GDM1 (cell line): ENCODE measurements at places on chromosomes 7 and 10.
A peak's percentile ranks its signal among the peaks of the same experiment; 100 is the strongest.

DNA sequence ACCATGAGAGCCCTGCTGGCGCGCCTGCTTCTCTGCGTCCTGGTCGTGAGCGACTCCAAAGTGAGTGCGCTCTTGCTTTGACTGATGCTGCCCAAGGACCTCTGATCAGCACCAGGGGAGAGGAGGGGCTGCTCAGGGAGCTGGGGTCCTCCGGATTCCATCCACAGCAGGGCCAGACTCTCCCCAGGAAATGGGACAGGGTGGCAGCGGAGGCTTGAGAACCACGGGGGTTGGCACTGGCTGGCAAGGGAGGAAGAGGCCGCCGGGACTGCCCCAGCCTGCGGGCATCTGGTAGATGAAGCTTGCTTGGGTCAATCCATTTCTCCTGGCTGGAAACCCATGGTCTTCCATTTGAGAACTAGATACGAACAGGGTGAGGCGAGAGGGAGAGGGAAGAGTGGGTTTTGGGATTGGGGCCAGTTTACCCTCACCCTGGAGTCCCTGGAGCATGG, 647 bp downstream of the PLAU start:
- no peak for DNase-seq

- DNase-seq, result no peak
These were observed 14.4 kb downstream of the MYO1G start for GRCh38 chr7:44964384-44964830.

DNA sequence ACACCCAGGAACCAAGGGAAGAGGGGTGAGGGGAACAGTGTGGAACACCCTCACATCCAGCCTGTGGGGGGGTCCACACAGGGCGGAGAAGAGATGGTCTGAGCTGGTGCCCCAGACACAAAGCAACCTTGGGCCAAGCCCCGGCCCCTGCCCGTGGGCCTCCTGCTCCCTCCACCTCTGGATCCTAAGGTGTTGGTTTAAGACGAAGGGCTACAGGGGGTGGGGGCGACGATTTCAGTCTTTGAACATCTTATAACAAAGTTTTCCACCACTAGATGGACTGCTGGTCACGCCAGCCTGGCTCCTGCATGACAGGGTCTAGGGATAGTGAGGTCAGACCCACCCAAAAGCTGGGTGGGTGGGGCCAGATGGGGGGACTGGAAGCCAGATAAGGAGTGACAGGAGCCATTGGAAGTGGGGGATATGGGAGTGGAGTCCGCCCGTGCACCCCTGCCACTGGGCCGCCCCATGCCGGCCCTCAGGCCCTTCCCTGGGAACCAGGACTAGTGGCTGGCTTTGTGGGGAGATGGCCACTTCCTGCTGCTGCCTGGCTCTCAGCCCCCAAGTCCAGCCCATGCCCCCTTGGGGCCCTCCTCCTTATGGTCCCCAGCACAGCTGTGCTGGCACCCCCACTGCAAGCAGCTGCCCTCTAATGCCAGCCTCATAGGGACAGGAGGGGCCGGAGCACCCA, 98.4 kb downstream of the RGS10 start:
- DNase-seq, result no peak

DNA sequence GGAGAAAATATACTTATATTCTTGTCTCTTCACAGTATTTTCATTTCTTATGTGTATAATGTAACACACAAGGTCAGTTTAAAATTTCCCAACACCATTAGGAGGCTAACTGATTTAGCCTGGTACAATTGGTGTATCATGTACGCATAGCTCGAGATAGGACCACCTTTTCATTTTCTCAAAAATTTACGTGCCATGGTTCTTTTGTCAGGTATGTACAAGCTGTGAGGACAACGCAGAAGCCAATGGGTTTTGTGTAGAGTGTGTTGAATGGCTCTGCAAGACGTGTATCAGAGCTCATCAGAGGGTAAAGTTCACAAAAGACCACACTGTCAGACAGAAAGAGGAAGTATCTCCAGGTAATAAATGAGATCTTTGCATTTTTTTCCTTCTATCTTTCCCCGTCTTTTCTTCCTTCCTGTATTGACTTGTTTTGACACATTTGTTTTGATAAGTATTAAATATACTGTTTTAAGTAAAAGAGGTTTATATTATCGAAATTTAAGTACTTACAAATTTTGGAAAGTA, 55.0 kb downstream of the TRIM24 start:
- no peak for DNase-seq

DNA sequence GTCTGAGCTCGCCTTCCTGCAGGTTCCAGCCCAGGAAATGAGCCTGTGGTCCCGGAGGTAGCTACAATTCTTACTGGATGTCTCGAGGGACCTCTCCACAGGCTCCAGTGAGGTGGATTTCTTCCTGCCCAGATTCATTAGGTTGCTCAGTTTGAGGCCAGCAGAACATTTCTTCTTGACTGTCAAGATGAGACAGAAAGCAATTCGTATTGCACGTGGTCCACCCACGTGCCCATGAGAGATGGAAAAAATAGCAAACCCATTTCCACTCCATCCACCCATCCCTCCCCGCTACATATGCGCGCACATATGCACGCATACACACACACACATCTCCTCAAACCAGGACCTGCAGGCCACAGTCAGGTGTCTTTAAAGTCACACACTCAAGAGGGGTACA, 68.7 kb downstream of the VWA2 start:
- no peak for DNase-seq

DNA sequence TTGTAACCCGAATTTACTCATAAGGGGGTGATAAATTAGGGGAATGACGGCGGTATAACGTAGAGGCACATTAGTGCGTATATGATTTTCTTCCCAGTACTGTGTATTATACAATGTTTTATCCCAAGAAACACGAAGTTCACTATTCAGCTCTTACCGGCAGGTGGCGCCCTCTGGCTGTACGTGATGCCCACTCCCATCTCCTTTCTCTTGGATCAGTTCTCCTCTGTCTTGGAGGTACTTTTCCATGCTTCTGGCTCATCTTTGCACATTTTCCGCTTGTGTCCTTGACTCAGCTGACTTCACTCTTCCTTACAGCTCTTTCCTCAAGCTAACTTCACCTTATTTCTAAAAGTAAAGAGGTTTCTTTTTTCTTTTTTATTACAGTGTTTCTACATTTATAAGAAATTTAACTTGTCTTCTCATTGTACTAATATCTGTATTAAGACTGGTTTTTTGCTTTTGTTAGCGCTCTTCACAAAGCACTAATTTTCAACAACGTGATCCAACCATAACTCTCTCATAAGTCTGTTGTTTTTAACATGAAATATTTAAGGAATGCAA, 21.3 kb downstream of the TMEM176B start:
- DNase-seq, result peak; percentile 41

GRCh38 chr10:95505084-95505610, 56.0 kb downstream of the SORBS1 start:
- DNase-seq, result no peak

DNA sequence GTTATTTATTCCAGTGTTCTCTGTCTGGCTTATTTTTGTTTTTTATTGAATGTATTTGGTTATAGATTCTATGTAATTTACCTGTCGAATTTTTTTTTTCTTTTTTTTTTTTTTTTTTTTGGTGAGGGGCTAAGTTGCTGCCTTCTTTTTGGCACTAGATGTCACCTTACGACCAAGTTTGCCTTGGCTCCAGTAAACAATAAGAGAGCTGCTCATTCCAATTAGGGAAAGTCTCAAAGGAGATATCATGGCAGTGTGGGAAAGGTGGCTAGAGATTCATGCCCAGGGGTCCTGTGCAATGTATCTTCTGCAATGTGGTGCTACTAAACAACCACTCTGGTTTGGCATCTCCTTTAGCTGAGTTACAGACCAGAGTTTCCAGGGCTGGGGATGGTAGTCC, 84.0 kb downstream of the PTPN20 start:
- DNase-seq, result no peak

- no peak for DNase-seq
These were observed 68.4 kb downstream of the CREB3L2 start for GRCh38 chr7:137933270-137934017.

DNA sequence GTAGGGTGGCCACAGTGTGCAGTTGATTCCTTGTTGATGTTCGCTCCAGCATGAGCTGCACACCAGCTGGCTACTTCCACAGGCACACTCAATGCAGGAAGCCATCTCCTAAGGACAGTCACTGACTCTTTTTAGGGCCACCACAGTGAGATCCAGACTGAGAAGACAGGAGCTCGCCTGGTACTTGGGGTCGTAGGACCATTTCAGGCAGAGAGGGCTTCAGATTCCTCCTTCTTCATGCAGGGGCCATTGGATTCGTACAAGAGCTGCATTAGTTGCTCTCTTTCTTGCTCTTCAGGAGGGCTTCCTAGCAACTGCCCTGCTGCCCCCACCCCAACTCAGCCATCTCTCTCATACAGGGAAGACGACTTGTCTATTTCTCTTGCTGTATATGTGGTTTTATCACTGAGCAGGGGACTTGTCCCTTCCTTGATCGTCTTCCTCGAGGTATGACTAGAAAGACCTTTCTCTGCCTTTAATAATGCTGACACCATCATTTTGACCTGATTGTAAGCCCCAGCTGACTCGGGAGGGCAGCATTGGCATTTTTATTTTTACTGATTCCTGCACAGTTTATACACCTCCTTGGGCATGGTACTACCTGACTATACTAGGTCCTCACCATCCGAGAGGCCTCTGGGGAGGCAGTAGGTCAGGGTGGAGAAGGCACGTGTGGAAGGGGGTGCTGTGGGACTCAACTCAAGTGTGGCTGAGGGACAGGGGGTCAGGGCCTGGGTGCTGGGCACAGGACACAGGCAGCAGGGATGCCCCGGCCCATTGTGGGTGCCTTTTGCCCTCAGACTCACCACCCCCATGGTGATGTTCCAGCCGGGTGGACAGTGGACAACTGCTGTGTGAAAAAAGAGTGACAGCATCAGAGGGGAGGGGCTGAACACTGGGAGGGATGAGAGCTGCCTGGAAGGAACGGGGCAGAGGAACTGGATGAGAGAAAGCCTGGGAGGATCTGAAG, 136.7 kb upstream of the ZNF746 start:
- DNase-seq, result no peak

- no peak for DNase-seq
These were observed 182.6 kb downstream of the REEP3 start for GRCh38 chr10:63703740-63704345.

GRCh38 chr10:132634241-132634946, 96.8 kb downstream of the INPP5A start:
- no peak for DNase-seq

DNA sequence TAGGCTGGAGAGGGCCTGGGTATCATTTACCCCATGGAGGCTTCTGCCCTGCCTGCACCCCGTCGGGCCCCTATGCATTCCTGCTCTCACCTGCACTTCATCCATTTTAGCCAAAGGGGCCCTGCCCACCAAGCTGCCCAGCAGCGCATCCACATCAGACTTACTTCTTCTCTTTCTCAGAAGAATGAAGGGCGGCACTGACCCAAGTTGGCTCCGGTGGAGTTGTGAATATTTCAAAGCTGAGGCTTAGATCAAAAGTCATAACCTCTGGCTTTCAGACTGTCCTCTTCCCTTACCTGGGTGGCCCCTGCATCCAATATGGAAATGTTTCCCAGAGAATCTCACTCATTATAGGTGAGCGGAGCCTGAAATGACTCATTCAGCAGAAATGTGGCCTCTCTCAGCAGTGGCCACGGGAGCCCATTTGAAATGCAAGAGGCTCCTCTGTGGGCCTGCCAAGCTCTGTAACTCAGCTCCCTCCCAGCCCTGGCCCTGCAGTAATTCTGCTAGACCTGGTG, 117.6 kb upstream of the TCF7L2 start:
- DNase-seq, result no peak

DNA sequence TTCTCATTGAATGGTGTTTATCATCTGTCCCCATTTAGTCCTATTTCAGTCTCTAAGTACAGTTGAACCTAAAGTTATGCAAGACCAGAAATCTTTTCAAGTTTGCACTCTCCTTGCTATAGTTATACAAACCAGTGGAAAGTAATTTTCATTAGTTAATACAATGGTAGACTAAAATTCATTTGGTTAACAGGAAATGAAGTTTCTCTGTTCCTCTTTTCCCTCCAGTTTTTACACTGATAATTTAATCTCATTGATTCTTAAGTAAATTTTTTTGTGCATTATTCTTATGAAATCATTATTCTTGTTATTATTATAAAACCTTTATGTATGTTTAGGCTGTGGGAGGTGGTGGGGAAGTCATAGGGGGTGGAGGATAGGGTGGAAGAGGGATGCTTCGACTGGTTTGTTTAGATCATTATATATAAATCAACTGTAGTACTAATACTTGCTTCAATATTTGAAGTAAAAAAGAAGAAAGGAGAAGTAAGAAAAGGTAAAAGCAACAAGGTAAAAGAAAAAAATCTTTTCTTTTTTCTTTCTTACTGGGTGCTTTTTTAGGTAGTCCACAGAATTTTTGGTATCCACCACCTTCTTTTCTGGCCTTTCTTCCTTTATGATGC, 104.1 kb downstream of the GPR85 start:
- no peak for DNase-seq

- no peak for DNase-seq
These were observed 88.2 kb downstream of the BBS9 start for GRCh38 chr7:33217595-33217994.

GRCh38 chr7:116871061-116871700, 8.8 kb downstream of the CAPZA2 start:
- no peak for DNase-seq

DNA sequence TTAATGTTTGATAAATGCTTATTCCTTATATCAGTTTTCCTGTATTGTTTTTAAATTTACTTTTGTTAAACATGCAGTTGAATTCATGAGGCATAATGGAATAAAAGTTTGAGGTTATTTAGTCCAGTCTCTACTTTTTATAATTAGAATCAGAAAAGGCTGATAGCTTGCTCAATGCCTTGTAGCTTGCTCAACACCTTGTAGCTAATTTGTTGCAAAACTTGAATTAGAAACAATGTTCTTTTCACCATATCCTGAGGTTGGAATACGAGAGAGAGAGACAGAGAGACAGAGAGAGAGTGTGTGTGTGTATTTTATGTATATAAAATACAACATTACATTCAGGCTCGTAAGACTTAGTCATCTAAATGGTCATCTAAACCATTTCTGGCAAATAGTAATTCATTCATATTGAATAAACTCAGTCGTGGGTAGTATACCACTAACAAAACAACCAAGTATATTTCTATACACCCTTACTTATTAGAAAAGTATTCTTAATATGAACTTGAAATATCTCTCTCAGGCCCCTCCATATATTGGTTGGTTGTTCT, 243.5 kb downstream of the ADK start:
- DNase-seq, result no peak

GRCh38 chr7:100888291-100888987, 1.1 kb downstream of the UFSP1 start:
- DNase-seq, result no peak

GRCh38 chr10:28677888-28678686, 766 bp downstream of the BAMBI start:
- DNase-seq, result no peak

DNA sequence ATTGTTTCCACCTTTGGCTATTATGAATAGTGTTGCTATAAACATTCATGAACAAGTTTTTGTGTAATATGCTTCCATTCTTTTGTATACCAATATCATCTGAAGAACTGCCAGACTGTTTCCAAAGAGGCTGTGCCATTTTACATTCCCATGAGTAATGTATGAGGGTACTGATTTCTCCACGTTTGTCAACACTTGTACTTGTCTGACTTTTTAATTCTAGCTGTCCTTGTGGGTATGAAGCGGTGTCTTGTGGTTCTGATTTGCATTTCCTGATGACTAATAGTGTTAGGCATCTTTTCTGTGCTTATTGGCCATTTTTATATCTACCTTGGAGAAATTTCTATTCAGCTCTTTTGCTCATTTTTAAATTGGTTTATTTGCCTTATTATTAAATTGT, 52.8 kb downstream of the LSMEM1 start:
- DNase-seq, result no peak
